ENCODE measurements at places on chromosomes 12 and 14.

DNA sequence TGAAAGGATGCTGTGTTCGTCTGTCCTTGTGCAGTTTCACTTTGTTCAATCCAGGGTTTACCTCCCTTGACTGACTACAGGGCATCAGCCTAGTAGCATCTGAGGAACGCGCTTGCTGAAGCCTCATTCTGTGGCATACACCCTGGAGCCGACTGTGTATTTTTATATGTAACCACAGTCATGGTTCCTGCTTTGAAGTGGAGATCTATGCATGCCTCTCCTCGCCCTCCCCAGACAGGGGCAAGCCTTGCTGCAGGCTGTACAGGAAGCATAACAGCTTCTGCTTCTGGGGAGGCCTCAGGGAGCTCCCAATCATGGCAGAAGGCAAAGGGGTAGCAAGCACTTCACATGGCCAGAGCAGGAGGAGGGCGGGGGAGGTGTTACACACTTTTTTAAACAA, 262.1 kb downstream of the BCL11B start:
- no peak for DNase-seq

GRCh38 chr12:53096089-53096741, 1.3 kb upstream of the IGFBP6 start:
- peak; percentile 54 for DNase-seq

GRCh38 chr14:83441801-83442200, 1908.1 kb upstream of the SEL1L start:
- DNase-seq, result no peak

GRCh38 chr14:22888662-22889061, 5.6 kb downstream of the REM2 start:
- no peak for DNase-seq

DNA sequence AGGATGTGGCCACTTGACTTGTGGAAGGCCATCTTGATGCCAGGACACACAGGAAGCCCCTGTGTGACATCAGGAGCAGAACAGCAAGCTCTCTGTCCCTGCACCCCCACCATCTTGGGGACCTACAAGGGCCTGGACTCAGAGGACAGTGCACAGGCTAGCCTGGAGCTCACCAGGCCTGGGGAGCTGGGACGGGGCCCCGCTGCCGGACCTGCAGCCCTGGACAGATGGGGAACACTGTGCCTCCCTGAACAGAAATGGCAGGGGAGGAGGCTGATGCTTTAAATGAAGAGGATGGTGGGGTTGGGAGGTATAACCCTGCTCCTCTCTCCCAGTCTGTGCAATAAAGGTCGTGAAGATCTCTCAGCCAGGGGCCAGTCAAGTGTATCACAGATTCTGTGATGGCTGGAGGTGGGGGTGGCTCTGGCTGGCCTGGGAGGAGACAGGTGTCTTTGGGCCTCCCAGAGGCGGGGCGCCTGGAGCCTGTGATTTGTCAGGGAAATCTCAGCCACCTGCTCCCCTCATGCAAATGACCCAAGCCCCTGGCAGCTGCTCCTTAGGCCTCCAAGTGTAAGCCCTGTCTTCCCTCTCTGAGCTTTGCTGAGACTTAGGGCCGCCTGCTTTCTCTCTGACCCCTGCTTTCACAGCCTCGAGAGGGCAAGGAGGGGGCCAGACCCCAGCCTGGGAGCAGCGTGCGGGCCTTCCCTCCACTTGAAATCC, 1.1 kb upstream of the GNB3 start:
- DNase-seq, result peak; percentile 8

- no peak for DNase-seq
These were observed 15.4 kb downstream of the BDKRB1 start for GRCh38 chr14:96271421-96271762.

DNA sequence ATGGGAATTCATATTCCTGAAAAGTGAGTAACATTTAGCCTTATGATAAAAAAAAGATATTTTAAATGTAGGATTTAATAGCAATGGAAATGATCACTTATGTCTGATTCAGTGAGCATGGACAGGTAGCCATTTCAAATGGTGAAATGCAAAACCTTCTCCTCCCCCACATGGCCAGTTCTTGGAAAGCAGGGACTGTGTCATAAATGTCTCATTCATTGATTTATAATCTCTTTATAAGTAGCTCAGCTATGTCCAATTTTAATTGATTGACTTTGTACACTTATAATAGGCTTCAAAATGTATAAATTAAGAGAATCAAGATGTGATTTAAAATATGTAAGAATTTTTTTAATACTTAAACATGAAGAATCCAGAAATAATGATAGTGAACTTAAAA, 24.6 kb upstream of the SCFD1 start:
- DNase-seq, result no peak

DNA sequence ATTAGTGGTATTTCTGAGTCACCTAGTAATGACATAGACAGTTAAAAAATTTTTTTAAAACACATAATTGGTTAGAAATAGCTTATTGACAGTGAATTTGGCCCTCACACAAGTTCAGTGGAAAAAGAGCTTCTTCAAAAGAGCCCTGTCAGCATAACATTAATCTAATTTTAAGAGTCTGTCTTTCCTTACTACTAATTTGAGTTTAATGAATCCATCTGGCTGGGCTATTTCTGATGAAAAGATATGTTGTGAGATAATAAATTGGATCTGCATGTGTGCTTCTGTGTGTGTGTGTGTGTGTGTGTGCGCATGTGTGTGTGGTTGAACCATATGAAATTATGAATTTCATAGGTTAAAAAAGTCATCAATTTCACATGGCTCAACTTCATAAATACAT, 1045.2 kb downstream of the FLRT2 start:
- no peak for DNase-seq

DNA sequence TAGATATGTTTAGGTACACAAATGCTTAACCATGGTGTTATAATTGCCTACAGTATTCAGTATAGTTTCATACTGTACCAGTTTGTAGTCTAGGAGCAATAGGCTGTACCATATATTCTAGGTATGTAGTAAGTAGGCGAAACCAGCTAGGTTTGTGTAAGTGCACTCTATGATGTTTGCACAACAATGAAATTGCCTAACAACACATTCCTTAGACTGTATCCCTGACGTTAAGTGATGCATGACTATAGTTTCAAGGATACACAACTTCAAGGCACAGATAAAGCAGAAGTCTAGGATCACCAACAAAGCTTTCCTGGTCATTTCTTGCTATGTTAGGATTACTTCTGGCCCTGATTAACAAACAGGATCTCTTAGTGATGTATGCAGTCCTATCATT, 135.1 kb downstream of the SLC38A1 start:
- DNase-seq, result no peak

DNA sequence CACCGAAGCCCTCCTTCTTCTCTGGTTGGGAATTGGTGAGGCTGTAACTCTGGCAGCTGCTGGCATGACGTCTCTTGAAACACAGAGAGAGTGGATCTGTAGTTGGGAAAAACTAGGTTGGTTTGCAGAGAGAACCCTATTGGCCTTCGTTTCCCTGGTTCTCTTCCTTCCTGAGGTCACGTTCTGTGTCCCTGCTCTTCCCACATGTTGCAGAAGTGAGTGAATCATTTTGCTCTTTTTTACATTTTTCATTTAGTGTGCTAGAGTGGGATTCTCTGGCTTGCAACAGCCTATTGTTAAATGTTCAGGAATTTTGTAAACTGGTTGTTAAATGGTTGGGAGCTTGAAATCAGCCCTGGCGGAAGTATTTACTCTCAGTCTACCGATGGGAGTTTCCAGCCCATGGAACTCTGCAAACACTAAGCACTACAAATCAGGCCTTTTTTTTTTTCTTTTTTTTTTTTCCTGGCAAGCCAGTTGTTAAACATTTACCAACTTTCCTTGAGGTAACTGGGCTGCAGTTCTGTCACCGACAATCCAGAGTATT, 26.8 kb upstream of the CKAP4 start:
- no peak for DNase-seq

DNA sequence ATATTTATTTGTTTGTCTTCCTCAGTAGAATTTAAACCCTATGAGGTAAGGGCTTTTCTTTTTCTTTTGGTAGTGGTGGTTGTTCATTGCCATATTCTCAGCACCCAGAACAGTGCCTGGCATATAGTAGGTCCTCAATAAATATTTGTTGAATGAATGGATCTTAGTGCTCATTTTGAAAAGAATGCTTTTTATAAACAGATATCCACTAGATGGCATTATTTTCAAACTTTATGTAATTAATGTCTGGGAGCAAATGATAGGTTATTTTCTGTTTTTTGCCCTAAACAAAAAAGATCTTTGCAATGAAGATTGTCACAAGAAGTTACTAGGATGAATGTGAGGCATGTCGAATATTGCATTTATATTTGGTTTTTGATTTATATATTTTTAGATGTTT, 64.1 kb downstream of the RAD51B start:
- no peak for DNase-seq

GRCh38 chr14:100669011-100669412, 57.7 kb upstream of the DLK1 start:
- no peak for DNase-seq

DNA sequence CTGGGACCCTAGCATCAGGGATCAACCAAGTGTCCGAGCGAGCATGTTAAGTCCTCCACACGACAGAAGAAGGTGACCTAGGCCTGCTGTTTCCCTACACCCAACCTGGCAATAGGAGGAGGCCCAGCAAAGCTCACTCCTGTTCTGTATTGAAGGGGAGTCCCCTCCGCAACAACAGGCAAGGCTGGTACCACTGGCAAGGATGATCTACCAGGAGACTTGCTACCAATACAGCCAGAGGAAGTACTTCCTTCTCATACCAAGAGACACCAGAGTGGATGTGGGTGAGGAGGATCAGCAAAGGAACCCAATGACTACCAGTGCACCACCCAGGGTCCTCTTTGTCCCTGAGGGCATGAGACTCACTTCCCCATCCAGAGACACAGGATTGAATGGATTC, 4.9 kb downstream of the KLRC1 start:
- no peak for DNase-seq

- peak; percentile 21 for DNase-seq
These were observed 398.4 kb downstream of the SYT1 start for GRCh38 chr12:79262938-79263337.

- DNase-seq, result no peak
These were observed 186.8 kb upstream of the TMTC1 start for GRCh38 chr12:29970501-29970900.

- peak; percentile 90 for DNase-seq
These were observed 123.9 kb upstream of the CCDC198 start for GRCh38 chr14:57617510-57617909.

- no peak for DNase-seq
These were observed 211.9 kb downstream of the MED13L start for GRCh38 chr12:116065606-116066005.

GRCh38 chr12:74849801-74850200, 312.2 kb downstream of the ATXN7L3B start:
- DNase-seq, result no peak

- DNase-seq, result no peak
These were observed 2.8 kb downstream of the DHH start for GRCh38 chr12:49091836-49092085.

DNA sequence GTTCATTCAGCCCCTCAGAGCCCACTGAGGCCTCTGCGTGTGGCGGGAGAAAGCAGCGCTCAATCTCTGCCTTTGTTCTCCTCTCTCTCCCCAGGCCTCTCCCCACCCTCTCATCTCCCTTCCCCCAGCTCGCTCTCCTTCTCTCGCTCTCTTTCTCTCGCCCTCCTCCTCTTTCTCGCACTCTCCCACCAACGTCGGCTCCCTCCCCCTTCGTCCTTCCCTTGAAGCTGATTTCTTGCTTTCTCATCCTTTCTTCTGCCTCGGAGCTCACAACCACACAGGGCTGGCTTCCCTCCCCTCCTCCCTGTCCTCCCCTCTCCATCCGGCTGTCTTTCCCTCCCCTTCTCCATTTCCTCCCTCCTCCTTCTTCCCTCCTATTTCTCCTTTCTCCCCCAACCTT, 96.4 kb downstream of the LRRC74A start:
- peak; percentile 73 for DNase-seq

- no peak for DNase-seq
These were observed 194.7 kb downstream of the BCL11B start for GRCh38 chr14:99077076-99077843.

DNA sequence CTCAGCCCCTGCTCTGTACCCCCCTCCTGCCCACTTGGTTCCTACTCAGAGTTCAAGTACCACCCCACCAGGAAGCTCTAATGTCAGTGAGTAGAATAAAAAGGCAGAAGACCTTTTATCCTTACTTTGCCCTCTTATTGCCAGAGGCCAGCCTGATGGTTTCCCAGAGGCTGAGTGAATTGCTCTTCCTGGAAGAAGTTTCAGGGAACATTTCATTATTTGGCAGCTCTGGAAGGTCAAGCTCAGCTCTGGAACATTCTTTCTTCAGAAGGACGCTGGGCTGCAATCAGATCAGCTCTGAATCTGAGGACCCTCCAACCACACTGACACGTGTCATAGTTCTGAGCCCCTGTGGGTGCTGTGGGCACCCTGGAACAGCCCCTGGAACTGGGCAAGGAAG, 188.9 kb downstream of the ETV6 start:
- no peak for DNase-seq

GRCh38 chr12:105765053-105766014, 373.4 kb downstream of the NUAK1 start:
- no peak for DNase-seq

GRCh38 chr12:113673458-113674238, 202.0 kb upstream of the LHX5 start:
- DNase-seq, result no peak

DNA sequence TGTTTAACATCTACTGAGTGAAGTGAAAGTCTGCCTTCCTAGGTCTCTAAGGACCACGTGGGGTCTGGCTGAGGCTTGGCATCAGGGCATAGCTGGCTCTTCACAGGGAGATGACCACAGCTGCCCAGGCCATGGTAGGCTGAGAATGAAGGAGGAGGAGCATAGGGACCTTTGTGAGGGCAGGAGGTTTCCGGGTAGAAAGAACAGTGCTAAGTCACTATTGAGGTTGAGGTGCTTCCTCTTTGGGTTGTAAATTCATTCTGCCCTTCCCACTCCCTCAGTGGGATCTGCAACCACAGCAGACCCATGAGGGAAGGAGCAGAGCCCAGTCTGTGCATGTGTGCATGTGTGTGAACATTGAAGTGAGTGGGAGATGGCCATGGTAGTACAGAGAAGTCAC, 909.6 kb downstream of the VRK1 start:
- no peak for DNase-seq

GRCh38 chr12:60494244-60494643, 898.4 kb downstream of the SLC16A7 start:
- peak; percentile 52 for DNase-seq

DNA sequence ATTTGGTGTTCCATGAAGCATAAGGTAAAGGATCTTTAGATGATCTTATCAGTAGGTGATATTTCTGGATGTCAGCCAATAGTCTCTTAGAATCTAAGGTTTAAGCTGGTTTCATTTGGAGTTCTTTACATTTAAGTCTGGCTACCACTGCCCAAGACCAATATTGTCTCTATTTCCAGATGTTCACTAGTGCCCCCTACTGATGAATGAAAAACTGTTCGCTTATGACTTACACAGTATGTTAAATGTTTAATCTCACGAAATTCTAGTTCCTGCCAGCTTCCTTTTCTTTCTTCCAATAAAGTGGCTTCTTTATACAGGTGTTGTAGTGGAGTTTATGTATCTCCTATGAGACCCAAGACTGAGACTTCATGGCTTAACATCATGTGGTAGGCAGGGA, 31.8 kb upstream of the MIS18BP1 start:
- DNase-seq, result no peak

DNA sequence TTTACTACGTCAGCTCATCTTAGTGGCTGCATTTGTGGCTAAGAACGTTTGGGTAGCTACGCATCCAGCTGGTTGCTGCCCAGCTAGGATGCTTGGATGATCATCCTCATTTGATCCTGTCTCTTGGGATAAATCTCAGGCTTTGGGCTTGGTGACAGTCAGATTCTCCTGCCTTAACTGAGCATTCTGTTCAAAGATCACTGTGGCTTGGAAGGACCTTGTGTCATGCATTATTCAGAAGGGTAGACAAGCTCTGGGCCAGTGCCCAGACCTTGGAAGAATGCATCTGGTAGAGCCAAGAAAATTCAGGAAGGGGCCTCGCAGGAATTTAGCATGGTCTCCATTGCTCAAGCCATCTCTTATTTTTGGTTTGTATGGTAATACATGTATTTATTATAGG, 188.4 kb downstream of the NRXN3 start:
- DNase-seq, result no peak

All from mesendoderm (in vitro differentiated cells).